ENCODE measurements at places on chromosomes 4 and X. TPM values are rescaled to one million over a fixed set of nuclear protein-coding genes. Genes with fewer than 3 reads are reported as not detected.

DNA sequence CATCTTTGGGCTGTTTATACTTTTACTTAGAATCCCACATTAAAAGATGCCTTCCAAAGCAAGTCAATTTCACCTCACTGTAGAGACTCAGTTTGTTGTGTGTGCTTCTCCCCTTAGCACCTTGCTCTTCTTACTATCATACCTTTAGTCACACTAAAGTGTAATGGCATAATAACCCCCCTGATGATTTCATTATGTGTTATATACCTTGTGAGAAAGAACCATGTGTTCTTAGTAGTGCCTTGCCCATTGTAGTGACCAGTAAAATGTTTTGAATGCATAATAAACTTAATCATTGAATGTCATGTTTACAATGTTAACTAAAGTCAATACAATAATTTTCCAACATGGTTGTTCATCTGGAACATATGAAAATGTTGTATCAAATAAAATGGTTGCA is 1621.9 kb downstream of the PCDH7 start:
- DNase-seq, result no peak

DNA sequence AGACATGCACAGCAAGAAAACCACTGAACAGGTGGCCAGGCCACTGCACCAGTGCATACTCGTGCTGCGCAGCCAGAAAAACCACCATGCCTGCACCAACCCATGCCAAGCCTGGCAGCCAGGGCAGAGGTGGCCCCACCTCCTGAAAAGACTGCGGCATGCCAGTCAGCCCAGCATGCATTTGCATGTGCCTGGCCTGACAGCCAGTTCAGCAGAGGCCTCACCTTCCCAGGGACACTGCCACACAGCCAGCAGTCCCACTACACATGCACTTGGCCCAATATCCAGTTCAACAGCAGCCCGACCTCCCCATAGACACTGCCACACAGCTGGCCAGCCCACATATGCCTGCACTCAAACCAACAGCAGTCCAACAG is 43.5 kb upstream of the DDX60 start:
- DNase-seq, result no peak

GRCh38 chrX:71106427-71106826 is at the start of gene CXorf65:
Gene CXorf65, minus strand, starts transcription at chrX:71106740. Its CDS starts 184 bp downstream, at chrX:71106556.
- no peak for DNase-seq

DNA sequence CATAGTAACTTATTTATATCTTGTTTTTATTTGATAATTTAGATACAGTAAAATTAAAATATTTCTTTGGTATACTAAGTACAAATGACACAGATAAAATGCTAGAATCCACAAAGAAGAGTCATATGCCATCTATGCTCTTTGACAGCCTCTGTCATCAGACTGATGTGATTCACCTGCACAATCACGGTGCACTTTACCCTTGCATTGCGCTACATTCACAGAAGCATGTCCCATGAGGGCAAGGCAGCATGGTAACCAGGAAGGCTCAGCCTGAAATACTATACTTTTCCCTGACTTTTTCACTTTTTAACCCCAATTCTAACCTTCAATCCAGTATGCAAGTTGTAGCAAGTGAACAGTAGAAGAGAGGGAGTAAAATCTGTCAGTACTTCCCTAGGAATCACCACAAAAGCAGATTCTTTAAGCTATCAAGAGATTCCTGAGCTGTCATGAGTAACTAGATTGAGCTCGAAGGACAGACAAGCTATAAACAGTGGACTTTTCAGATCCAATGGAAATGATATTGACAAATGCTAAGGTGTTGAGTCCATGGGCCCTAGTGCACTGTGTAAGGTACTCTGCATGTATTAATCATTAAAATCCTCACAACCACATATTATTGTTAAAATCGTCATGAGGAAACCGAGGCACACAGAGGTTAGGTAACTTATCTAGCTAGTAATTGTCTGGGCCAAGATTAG is 14.2 kb downstream of the SEC24D start:
- no peak for DNase-seq

- no peak for DNase-seq
These were observed 13.8 kb downstream of the RAB28 start for GRCh38 chr4:13470379-13470778.

GRCh38 chrX:114584983-114585842 is 1.3 kb downstream of the HTR2C start:
- DNase-seq, result no peak

GRCh38 chr4:36224972-36225903 is 19.1 kb downstream of the ARAP2 start:
- no peak for DNase-seq

DNA sequence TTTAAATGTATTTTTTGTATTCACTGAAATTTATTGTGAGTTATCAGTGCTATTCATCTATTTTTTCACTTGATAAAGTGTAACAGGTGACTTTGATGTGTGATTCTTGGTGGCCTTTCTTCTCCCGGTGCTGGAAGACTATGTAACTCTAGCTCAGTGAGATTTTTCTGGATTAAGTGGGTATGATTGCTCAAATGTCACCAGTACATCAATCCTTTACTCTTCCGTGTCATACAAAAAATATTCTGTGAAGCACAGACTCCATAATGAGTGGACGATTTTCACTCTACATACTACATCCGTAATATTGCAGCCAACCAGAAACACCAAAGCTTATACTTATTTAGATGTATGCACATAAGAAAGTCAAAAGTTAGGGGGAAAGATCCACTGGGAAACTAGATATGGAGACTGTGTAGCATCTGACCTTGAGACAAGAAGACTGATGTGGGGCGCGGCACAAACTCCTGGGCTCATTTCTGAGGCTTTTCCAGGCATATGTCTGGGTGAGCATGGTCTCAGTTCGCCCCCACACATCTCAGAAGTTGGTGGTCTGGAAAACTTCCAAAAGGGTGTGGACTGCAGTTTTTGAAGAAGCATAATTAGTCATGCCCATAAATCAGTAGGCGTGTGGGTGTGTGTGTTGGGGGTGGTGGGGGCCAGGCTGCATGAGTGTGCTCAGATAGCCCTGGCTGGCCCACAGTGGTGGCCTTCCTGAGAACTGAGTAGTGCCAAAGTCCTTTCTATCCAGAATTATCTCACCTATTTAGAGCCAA is 53.9 kb upstream of the TENM3 start:
- DNase-seq, result no peak

ATP10D gene
- 35.8 TPM for total RNA-seq

NPFFR2 gene
- not detected for total RNA-seq

CENPU gene
- total RNA-seq, result 1.7 TPM

PSAPL1 gene
- total RNA-seq, result 0.14 TPM

RAP1GDS1 gene
- 39.1 TPM for total RNA-seq

Measured in upper lobe of right lung (tissue), 1 donor.